T-helper 1 cell (primary cell): ENCODE measurements at places on chromosomes 5 and 9.

DNA sequence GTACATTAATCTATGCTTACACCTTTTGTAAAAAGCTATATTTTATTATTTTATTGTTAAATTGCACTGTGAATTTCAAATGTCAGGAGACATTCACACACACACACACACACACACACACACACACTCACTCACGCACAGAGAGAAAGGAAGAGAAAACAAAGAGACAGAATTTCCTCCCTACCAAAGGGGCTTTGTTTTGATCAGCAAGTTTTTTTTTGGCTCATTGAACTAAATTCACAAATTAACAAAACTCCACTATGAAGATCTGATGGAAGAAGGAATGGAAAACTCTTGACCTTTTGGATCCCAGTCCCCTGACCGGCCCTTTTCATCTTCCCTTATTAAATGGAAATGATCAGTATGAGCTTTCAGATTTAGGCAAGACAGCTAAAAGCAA lies 161.2 kb downstream of the PDE4D start:
- no peak for DNase-seq

DNA sequence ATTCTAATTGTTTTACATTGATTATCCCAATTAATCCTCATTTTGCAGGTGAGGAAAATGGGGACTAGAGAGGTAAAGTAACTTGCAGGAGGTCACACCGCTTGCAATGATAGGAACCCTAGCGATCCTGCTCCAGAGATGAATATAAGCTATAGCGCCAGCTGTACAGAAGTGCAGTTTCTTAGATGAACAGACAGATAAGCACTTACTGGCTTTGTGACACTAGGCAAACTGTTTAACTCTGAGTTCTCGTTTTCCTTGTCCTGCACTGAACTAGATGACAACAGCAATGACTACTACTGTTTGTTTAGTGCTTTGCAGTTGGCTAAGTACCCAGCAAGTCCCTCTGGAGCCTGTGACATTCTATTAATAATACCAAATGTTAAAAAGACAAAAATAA lies 11.1 kb downstream of the LHX6 start:
- no peak for DNase-seq

- no peak for DNase-seq
These were observed 70.8 kb downstream of the MRPL36 start for GRCh38 chr5:1728846-1729245.

DNA sequence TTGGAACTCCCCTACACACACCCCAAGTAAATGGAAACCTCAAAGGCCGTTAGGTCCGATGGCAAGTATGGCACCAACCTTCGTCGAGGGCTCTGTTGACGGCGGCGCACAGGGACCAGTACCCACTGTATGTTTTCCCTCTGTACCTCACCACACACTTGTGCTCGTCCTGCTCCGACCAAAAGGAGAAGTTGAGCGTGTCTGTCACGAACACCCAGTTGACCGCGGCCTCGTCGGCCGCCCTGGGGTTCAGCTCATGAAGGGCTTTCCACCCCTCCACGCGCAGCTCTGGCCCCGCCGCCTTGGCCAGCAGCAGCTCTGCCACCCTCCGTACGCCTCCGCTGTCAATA lies 24.0 kb downstream of the HNRNPK start:
- no peak for DNase-seq

GRCh38 chr9:98970532-98971041 lies 26.9 kb downstream of the COL15A1 start:
- no peak for DNase-seq

DNA sequence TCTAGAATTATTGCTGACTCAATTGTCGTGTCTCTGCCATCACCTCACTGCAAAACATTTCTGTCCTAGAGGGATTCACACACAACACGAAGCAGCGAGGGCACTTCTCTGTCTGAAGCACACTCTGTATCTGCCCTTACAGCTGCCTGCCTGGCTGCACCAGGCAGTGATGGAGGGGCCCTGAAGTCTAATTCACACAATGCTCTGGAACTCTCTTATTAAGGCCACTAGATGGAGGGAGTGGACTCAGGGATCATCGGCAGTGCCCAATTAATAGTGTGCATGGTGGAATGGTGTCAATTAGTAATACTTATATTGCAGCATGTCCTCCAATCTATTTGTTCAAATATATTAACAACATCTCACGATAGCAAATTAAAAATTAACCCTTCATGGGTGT lies 157.5 kb upstream of the MAP1B start:
- no peak for DNase-seq

- no peak for DNase-seq
These were observed 174.1 kb downstream of the KDM4C start for GRCh38 chr9:6931913-6932312.

- no peak for DNase-seq
These were observed 3.3 kb downstream of the SLC36A2 start for GRCh38 chr5:151344088-151344487.

DNA sequence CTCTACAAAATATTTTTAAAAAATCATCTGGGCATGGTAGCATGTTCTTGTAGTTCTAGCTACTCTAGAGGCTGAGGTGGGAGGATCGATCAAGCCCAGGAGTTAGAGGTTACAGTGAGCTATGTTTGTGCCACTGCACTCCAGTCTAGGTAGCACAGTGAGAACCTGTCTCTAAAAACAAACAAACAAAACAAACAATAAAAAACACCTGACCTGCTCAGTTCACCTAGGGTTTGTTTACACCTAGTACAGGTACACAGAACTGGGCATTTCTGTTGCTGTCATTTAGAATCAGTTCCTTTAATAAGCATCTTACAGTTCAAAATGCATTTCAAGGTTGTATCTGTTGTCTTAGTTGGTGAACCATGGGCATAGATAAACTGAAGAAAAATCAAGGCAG lies 95.3 kb downstream of the MEGF10 start:
- DNase-seq = no peak

GRCh38 chr9:92507005-92507404 lies 24.7 kb upstream of the ASPN start:
- no peak for DNase-seq

GRCh38 chr5:35518104-35518503 lies 99.6 kb upstream of the SPEF2 start:
- no peak for DNase-seq

DNA sequence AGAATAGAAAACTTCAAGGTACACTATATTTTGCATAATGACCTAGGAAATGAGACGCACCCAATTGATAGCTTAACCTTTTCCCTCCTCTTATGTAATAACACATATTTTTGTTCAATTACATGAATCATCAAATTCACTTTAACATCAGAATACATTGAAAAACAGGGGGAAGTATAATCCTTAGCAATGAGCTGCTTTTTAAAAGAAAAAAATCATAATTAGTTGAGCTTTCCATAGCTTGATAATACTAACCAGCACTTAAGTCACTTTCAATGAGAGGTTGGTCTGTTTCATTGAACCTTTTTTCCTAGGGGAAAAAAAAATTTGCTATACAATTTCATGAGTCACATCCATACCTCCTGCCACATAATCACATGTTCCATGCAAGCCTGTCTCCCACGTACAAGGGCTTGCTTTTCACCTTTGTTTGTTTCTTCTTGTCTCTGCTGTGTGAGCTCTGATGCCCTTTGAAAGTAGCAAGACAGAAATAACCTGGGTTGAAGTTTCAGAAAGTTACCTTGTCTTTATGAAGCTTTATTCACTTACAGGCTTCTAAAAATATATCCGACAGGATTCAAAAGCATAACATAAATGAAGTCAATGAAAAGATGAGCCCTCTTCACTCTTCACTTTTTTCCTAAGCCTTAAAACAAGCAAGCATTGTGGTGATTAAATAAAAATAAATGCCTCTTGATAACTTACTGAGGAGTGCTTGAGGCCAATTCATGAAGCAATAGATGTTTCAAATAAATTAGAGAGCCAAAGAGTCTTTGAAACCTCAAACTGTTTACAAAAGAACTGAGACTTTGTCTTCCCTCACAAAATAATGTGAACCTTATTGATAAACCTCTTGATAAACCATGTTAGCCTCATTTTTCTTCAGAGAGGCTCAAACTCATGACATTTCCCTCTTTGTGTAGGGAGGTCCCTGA lies 108.5 kb downstream of the FEM1C start:
- no peak for DNase-seq

- no peak for DNase-seq
These were observed 1.3 kb downstream of the SMAD5 start for GRCh38 chr5:136133922-136134379.

DNA sequence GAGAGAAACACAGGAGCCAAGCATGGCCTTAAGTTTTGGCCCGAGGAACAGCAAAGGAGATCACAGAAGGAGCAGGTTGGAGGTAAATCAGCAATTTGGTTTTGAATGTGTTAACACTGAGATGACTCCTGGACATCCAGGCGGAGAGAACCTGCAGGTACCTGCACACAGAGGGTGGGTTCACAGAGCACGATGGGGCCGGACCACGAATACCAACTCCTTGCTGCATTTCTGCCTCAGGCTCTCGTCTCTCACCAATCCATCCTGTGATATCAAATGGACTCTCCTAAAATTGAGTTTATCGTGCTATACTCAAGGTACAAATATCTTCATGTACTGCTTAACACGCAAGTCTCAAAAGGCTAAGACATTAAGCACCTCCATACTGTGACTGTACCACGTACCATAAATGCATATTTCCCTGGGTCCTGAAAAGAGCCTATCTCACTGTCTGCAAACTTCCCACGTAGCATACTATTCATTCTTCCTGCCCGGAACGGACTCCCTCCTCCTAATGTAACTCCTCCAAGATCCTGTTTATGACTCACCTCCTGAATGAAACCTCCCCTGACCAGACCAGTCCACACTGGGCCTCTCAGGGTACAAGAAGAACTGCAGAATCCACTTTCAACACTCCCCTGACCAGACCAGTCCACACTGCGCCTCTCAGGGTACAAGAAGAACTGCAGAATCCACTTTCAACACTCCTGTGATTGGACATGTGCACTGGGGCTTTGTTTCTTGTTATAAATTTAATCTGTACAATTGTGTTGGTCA lies 380.8 kb upstream of the RFX3 start:
- no peak for DNase-seq

- no peak for DNase-seq
These were observed 31.1 kb upstream of the GRXCR2 start for GRCh38 chr5:145903867-145904266.

DNA sequence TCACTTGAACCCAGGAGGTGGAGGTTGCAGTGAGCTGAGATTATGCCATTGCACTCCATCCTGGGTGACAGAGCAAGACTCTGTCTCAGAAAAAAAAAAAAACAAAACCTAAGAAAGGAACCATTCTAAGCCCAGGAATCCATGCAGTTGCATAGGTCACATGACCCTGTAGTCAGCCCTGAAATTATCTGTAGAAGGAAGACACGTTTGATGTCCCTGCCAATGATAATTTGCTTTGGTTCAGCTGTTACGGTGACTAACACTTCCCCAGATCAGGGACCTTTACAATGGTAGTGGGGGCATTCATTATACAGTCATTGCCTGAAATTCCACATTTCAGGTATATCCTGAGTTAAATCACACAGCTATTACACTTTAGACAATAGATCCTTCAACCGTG lies 50.5 kb downstream of the PRKACG start:
- DNase-seq = no peak

DNA sequence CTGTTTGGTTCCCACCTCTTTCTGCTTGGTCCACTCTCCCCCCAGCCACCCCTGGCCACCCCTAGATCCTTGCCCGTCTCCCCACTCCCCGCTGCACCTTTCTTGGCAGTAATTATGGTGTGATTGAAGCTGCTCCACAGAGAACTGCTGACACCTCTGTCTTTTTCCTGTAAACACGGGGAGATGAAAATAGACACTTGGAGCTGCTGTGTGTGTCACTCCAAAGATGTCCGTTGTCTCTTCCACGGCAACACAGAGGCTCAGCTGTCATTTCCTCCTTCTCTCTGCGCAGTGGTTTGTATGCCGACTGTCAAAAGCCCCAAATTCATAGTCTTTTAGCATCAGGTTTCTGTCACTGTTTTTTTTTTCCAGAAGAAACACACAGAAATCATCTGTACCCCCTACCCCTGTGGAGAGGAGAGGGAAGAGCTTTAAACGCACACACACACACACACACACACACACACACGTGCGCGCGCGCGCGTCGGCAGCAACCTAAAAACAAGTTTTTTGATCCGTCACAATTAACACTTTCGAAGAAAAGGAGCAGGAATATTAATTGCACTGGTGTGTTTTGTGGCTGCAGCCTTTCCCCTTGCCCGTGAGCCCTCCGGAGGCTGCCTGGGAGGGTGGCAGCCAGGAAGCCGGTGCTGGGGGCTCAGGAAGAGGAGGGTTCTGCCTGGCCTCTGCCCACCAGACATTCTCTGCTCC lies 39.8 kb downstream of the ASS1 start:
- DNase-seq = no peak

DNA sequence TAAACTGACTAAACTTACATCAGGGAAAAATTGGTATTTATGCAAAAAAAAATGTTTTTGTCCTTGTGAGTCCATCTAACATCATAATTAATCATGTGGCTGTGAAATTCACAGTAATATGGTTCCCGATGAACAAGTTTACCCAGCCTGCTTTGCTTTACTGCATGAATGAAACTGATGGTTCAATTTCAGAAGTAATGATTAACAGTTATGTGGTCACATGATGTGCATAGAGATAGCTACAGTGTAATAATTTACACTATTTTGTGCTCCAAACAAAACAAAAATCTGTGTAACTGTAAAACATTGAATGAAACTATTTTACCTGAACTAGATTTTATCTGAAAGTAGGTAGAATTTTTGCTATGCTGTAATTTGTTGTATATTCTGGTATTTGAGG lies 16.6 kb upstream of the SRP19 start:
- no peak for DNase-seq

DNA sequence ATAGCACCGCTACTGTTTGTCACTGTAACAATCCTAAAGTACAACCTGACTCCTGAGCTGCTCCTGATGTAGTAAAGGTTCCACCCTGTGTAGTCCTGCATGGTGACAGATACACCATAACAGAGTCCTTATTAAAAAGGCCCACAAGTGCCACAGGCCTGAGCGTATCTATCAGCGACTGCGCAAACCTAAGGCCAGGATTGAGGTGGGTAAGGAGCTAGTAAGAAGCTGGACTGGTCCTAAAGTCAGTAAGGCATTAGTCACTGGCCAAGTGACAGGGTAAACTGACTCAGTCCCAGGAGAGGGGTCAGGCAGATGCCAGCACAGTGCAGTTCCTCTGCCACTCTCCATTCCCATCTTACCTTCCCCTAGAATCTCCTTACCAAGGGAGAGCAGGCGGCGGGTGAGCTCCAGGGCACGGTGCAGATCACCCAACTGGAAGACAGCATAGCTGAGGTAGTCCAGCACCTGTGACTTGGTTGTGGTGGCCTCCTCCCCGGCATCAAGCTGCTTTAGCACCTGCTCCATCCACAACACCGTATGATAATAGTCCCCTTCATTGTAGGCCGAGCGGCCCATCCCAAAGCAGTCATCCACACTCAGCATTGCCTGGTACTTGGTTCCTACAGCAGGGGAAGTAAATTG lies 17.6 kb downstream of the P4HA2 start:
- no peak for DNase-seq

DNA sequence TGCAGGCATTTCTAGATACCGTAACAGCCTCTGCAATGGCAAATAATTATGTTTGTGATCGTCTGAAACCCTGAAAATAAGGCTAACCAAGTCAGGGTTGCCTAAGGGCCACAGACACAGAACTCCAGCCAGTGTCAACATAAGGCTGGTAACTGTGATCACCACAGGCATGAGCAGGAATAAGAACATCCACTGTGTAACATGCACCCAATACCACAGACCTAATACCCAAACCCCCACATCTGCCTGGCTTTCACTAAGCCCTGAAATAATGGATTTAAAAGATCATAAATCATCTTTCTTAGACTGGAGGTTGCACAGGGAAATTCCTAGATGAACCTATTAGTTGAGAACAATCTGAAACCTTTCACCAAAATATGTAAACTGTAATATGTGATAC lies 394.5 kb downstream of the NFIB start:
- DNase-seq = no peak

GRCh38 chr9:129483415-129484351 lies 137.2 kb downstream of the C9orf50 start:
- no peak for DNase-seq
